ENCODE measurements at places on chromosomes 6 and 20. TPM values are rescaled to one million over a fixed set of nuclear protein-coding genes. Genes with fewer than 3 reads are reported as not detected.

GRCh38 chr6:35402136-35402855 lies 49.8 kb upstream of the FANCE start:
- no peaks in the 10 kb centered on the region for H3K36me3 ChIP-seq
- no peak for DNase-seq
- H3K4me1 ChIP-seq, result peaks cover 67% of the 10 kb centered on the region
- H3K27ac ChIP-seq, result no peak overlapping the region
- H3K27me3 ChIP-seq, result no peaks in the 10 kb centered on the region

DNA sequence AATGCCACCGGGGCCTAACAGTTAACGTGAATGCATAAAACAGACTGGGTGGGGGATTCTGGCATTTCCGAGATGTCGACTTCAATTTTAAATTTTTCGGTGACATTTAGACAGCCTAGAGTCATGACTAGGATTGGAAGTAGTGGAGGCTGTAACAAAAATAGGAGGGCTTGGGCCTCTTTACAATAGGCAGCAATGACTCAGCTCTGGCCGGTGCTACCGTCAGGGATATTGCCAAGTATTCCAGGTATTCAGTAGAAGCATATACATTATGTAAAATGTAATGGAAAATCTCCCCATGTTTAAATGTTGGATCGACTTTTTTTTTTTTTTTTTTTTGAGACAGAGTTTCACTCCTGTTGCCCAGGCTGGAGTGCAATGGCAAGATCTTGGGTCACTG lies 136.2 kb upstream of the STMND1 start:
- H3K4me3 ChIP-seq, result no peak overlapping the region
- H3K27ac ChIP-seq, result no peak overlapping the region
- H3K36me3 ChIP-seq, result no peaks in the 10 kb centered on the region
- DNase-seq, result no peak

DNA sequence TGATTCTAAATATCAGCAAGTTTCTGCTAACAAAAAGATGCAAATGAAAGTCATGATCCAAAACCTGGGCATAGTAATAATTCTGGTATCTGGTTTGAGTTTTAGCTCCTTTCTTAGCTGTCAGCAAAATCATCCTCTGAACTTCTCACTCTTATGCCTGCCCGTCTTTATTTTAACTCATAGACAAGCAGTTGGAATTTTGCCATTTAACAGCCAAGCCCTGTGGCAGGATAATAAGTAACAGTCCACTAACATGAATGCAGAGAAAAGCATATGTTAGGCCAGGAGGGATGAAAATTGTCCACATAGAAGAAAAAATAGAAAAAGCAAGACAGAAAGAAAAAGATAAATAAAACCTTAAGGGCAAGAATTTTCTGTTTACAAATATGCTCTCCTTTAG lies 170.0 kb upstream of the LAMA2 start:
- DNase-seq, result no peak
- H3K4me1 ChIP-seq, result no peaks in the 10 kb centered on the region
- no peaks in the 10 kb centered on the region for H3K36me3 ChIP-seq
- no peak overlapping the region for H3K4me3 ChIP-seq
- no peak overlapping the region for H3K27ac ChIP-seq

GRCh38 chr20:54920491-54920890 lies 445.1 kb downstream of the DOK5 start:
- no peak for DNase-seq
- H3K27ac ChIP-seq, result no peak overlapping the region
- no peaks in the 10 kb centered on the region for H3K27me3 ChIP-seq
- no peak overlapping the region for H3K4me3 ChIP-seq

- no peak overlapping the region for H3K27ac ChIP-seq
- no peaks in the 10 kb centered on the region for H3K27me3 ChIP-seq
These were observed 15.6 kb upstream of the HMGN3 start for GRCh38 chr6:79250107-79250514.

DNA sequence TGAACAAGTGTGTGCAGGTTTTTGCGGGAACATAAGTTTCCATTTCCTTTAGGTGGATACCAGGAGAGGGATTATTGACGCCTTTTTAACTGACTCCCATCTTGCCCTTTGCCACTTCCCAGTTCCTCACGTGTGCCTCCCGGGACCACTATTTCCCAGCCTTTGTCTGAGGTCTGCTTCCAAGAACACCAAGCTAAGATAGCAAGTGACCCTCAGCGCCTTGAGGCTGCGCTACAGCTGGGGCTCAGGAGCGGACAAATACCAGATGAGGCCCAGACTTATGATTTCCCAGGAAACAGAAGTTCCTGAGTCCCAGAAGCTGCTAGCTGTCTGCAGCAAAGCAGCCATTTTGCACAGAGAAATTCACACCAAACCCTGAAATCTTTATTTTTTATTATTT lies 216.7 kb downstream of the SYNDIG1 start:
- H3K36me3 ChIP-seq, result no peaks in the 10 kb centered on the region
- H3K4me3 ChIP-seq, result no peak overlapping the region
- H3K4me1 ChIP-seq, result no peaks in the 10 kb centered on the region
- peaks cover 3% of the 10 kb centered on the region for H3K27me3 ChIP-seq
- no peak overlapping the region for H3K27ac ChIP-seq

GRCh38 chr20:2387180-2387577 lies 6.5 kb downstream of the TGM6 start:
- H3K4me1 ChIP-seq, result no peaks in the 10 kb centered on the region
- no peaks in the 10 kb centered on the region for H3K36me3 ChIP-seq
- no peaks in the 10 kb centered on the region for H3K27me3 ChIP-seq
- no peak overlapping the region for H3K27ac ChIP-seq

GRCh38 chr20:33063271-33063670 lies 9.6 kb downstream of the BPIFB3 start:
- no peak overlapping the region for H3K27ac ChIP-seq
- H3K36me3 ChIP-seq, result no peaks in the 10 kb centered on the region
- no peaks in the 10 kb centered on the region for H3K27me3 ChIP-seq

GRCh38 chr20:7975851-7976414 lies 35.7 kb upstream of the HAO1 start:
- no peaks in the 10 kb centered on the region for H3K36me3 ChIP-seq
- no peak overlapping the region for H3K4me3 ChIP-seq
- peaks cover 5% of the 10 kb centered on the region for H3K4me1 ChIP-seq

RNF217 gene
- 20.4 TPM for total RNA-seq

TRIM26 gene
- 32.2 TPM for total RNA-seq

ANGPT4 gene
- not detected for total RNA-seq

Measured in HCT116 (cell line).